ENCODE measurements at places on chromosomes 2 and 18.

DNA sequence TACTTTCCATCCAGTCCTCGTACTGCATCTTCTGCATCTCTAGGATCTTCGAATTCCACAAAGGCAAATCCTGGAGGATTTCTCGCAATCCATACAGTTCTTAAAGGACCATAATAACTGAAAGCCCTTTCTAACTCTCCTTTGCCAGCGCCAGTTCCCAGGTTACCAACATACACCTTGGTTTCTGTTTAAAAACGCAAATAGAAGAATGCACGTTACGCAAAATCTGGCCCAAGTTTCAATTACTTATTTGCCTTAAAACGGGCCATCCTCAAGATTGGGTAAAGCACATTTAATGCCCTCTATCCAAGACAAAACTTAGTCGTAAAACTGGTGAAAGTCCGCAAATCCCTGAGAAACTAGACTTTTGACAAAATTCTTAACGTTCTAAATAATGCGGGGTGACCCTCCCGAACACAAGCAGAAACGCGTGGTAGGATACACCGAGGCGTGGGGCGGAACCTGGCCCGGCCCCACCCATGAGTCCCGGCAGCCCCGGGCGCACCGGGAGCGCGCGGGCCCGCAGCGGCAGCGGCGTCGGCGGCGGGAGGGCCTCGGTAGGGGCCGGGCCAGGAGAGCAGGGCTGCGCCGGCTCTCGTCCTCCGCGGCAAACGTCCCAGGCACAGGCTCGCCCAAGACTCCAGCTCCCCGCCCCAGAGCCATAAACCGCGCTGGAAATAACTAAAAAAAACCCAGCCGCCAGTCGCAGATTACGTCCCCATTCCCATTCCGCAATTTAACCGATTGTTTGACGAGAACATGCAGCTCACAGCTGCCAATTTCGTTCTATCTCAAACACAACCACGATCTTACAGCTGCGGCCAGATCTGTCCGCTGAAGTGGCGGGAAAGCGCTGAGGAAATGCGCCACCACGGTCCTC is 910 bp downstream of the SRSF7 start:
- no peak for DNase-seq

GRCh38 chr2:156476850-156477206 is 40.6 kb downstream of the GPD2 start:
- no peak for DNase-seq

- no peak for DNase-seq
Observed at GRCh38 chr2:130798472-130799218, 38.1 kb upstream of the ARHGEF4 start.

DNA sequence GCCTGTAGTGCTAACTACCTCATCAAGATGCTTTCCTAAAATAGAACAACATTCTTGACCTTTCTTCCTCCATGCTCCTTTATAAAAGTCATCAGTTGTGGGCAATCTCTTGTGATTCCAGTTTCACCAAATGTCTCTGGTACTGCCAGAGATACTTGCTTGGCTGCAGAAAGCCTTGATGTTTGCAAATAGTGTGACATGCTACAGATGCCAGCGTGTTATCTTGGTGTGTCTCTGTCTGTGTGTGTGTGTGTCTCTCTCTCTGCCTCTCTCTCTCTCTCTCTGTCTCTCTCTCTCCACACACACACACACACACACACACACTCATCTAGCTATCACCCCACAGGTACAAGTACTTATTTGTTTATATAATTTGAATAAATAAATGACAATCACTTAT is 146.9 kb downstream of the CCDC102B start:
- DNase-seq: no peak

- no peak for DNase-seq
Observed at GRCh38 chr2:18356676-18357075, 203.8 kb downstream of the RDH14 start.

- DNase-seq: no peak
Observed at GRCh38 chr18:48816554-48816953, 134.2 kb downstream of the SMAD7 start.

DNA sequence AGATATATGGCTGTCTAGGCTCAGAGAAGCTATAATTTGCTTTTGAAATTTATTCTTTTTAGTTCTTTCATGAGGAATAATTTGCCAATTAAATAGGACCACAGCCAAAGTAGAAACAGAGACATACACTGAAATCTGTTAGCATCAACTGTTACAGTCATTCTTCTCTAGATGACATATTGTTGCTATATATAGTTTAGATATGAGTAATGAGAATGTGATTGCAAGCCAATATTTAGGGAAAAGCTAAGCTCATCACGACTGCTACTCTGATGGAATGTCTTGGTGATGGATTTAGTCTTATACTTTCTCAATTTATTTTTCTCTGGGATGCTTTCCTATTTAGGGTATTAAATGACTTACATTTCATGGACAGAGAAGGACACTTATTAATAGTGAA is 259.1 kb downstream of the LNPK start:
- DNase-seq: peak; percentile 23

GRCh38 chr18:74604774-74605173 is 7.1 kb downstream of the ZNF407 start:
- peak; percentile 16 for DNase-seq

GRCh38 chr2:53220969-53221368 is 546.6 kb upstream of the CHAC2 start:
- DNase-seq: no peak

DNA sequence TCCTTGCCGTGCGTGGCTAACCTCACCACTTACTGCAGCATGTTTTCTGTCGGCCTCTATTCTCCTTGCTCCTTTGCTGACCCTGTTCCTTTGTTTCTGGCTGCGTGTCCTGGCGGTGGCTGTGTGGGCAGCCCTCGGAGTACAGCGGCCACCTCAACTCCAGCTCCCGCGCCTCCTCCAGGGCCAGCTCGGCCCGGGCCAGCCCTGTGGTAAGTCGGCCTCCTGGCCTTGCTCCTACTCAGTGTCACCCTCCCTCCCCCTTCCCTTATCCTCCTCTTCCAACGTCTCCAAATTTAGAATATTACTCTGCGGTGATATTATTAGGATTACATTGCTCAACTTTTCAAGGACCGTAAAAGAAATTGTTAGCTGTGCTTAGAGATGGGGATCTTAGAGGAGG is 59.5 kb upstream of the RBM44 start:
- no peak for DNase-seq

DNA sequence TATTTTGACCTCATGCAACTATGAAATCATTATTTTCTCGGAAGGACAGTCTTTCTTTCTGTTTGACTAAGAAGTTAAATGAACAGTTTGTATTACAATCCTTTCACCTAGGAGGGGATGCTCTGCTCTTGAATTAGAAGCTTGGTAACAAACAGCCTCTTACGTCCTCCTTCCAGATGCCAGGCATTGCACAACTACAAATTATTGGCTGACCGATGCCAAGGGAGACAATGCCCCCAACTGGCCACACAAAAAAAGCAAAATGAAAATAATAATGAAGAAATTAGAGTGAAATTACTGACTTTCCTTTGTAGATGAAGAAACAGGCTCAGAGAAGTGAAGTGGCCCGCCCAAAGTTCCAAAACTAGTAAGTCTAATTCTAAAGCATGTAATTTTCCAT is 177.9 kb downstream of the CYRIA start:
- DNase-seq: no peak

- DNase-seq: no peak
Observed at GRCh38 chr2:39660612-39661236, 5.0 kb upstream of the TMEM178A start.

DNA sequence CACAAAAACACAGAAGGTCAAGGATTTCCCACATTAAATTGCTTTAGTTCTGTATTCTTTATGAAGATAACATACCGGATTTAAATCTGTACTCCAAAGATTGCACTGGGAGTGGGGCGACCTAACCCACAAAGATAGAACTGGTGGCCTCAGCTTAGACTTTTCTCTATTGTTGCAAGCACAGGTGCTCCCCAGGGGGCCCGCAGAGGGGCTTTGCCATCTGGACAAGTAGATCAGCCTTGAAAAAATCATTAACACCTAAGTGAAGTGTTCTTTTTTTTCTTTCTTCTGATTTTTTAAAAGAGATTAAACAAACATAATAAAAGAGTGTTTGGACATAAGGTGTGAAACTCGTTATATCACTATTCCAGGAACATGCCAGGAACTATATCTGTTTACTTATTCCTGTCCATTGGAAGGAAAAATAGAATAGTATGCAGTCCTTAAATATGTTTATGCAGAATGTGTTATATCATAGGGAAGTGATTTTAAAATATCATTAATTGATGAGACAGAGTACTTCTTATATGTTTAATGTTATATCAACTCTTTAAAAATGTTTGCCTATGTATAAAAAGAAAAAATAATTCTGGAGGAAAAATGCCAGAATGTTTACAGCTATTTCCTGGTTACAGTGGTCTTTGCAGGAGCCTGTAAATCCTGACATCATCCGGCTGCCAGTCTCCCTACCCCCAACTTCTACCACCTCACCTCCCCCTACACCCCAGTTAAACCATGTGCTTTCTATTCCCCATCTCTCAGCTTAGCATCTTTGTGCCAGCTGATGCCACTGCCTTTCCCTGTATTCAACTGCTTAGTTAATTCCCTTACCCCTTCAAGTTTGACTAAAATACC is 679.2 kb downstream of the CNTNAP5 start:
- DNase-seq: no peak

GRCh38 chr2:191264647-191265081 is 19.5 kb downstream of the MYO1B start:
- DNase-seq: peak; percentile 79

DNA sequence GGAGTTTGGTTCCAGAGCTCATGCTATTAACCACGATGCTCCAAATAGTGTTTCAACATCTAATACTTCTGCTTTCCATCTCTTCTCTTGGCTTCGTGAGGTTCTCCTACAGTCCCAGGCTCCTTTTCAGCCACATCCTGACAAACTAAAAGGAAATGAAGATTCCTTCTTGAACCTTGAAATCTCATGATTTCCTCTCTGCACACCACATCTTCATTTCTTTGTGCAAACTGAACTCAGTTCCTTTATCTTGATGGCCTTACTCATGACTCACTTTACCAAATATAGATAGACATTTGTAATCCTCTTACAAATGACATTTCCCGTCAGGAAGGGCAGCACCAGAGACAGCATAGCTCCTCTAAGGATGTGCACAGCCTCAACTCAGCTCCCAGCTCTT is 50.0 kb upstream of the ITGA4 start:
- DNase-seq: no peak

DNA sequence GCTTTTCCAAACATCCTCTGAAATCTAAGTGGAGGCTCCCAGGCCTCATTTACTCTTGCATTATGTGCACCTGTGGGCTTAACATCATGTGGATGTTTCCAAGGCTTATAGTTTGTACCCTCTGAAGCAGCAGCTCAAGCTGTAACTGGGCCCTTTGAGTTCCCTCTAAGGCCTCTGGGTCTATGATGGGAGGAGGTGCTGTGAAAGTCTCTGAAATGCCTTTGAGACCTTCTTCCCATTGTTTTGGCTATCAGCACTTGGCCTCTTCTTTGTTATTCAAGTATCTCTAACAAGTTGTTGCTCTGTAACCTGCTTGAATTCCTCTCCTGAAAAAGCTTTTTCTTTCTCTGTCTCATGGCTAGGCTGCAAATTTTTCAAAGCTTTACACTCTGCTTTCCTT is 58.1 kb upstream of the MYT1L start:
- DNase-seq: no peak

GRCh38 chr2:133352719-133353118 is 215.5 kb downstream of the NCKAP5 start:
- no peak for DNase-seq

All from amniotic stem cell (primary cell).